ENCODE measurements at places on chromosomes 2 and 18.

DNA sequence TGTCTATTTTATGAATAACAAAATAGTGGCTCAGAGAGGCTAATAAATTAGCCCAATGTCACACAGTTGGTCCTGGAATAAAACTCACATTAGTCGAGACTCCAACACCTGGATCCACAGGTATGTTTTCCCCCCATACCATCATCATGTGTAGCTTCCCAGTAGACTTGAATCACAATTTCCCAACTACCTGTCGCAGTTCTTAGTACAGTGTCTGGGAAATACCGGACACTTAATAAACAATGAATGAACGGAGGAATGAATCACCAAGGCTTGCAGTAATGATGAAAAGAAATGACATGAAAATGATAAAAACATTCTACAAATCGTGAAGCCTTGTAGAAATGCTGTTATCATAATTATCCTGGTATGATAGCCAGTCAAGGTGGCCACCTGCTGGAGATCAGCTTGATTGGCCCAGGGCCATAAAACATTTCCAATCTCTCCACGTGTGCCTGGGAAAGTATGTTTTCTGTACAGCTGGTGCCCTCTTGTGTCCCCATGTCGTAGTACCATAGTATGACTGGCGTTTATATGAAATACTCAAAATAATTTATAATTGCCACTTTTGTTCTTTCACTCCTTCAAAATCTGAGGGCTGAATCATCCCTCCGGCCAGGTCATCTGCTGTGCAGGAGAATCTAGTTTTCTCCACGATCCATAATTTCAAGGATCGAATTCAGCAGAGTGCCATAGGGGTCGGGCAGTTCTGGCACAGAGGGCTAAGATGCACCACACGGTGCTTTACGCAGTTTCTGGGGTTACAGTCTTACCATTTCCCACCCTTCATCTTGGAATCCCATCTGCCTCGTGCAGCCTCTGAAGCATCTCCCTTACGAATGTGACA, 95.4 kb downstream of the LAMA1 start:
- DNase-seq, result no peak

GRCh38 chr2:189179570-189179950, at the start of gene COL5A2:
Gene COL5A2, minus strand, starts transcription at chr2:189179761. Its CDS starts 157 bp downstream, at chr2:189179604.
- DNase-seq, result no peak

DNA sequence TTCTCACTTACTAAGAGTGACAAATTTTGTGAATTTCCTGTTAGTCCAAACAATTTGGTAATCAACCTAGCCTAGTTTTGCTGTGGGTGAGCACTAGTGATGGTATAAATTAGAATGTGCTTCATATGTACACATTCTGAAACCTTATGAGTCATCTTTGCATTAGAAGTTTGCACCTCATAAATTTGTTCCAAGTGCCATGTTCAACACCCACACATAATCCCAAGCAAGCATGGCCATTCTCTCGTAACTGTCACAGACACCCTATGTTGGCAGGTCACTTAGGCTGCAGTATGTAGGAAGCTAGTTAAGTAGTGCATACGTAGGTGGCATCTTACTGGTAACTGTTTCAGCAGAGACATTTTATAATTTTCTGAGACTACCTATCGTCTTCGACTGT, 46.9 kb downstream of the NAB1 start:
- DNase-seq, result peak; percentile 25

DNA sequence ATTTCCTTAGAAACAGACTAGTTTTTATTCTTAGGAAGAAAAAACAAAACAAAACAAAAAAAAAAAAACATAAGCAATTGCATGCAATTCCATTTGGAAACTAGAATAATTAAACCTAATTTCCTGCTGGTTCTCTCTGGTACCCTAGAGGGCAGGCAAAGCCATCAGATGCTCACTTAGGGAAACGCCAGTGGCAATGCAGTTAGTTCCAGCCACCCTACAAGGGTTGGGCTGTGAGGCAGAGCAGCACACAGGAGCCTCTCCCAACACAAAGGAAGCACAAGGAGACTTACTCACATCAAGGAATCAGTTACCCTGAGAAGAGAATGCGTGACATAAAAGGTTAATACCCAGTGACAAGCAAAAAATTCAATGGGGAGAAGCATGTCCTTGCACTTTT, 28.8 kb downstream of the CCDC93 start:
- DNase-seq, result no peak

- no peak for DNase-seq
Observed at GRCh38 chr2:226137201-226137811, 662.3 kb downstream of the IRS1 start.

GRCh38 chr2:74148457-74149246, 940 bp upstream of the BOLA3 start:
- no peak for DNase-seq

- no peak for DNase-seq
Observed at GRCh38 chr2:136325844-136326331, 207.9 kb upstream of the CXCR4 start.

- no peak for DNase-seq
Observed at GRCh38 chr2:86633155-86633651, 9.5 kb upstream of the RNF103 start.

DNA sequence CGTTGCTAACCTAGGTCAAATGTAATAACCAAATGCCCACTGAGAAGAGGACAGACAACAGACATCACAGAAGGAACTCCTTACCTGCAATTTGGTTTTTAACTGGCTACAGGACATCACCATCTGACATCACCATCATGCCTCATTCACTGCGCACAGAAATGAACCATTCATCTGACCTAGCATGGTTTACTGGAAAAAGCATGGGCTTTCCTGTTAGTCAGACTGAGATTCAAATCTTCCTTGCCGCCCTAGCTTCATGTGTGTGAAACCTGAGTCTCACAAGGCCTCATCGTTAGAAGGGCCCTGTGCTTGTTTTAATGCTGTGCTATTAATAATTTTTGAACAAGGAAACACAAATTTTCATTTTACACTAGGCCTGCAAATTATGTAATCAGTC, 1.1 kb upstream of the HIBCH start:
- DNase-seq, result peak; percentile 41

DNA sequence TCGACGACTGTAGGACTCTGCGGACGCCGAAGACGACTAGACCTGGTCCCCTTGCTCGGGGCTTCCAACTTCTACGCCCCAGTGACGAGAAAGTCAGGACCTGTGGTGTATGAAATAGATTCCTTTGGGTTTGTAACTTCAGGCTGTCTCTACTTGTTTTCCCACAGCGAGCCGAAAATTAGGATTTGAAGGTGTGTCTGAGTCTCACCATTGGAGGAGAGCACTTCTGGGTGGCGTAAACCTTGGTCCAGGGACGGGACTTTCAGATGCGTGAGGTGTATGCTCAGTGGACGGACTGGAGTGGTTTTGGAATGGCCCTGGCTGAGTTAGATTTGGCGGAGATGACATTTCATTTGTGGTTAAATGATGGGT, 1.3 kb downstream of the BIRC6 start:
- no peak for DNase-seq

- DNase-seq, result no peak
Observed at GRCh38 chr2:197514754-197515153, 1.1 kb upstream of the MOB4 start.

DNA sequence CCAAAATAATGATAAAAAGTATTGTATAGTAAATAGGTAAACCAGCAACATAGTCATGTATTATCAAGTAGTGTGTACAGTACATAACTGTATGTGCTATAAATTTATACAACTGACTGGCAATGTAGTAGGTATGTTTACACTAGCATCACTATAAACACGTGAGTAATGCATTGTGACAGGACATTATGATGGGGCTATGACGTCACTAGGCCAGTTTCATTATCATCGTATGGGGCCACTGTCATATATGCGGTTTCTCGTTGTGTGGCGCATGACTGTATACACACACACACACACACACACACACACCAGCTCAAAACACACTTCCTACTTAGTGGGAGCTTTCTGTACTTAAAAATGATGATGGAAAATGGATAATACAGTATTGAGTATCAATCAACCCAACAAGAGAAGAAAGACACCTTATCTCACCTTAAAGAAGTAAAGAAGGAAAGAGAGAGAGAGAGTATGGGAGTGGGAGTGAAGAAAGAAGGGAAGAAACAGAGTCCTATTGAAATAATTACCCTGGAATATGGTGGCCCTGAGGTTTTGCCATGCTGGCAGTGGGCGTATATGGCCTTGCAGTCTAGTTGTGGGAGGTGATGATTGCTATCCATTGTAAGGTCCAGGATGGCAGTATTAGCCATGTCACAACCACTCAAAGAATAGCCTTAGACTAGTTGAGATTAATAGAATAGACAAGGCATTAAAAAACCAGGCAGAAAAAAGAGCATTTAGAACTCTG, 186.4 kb upstream of the ZNF521 start:
- DNase-seq, result no peak

DNA sequence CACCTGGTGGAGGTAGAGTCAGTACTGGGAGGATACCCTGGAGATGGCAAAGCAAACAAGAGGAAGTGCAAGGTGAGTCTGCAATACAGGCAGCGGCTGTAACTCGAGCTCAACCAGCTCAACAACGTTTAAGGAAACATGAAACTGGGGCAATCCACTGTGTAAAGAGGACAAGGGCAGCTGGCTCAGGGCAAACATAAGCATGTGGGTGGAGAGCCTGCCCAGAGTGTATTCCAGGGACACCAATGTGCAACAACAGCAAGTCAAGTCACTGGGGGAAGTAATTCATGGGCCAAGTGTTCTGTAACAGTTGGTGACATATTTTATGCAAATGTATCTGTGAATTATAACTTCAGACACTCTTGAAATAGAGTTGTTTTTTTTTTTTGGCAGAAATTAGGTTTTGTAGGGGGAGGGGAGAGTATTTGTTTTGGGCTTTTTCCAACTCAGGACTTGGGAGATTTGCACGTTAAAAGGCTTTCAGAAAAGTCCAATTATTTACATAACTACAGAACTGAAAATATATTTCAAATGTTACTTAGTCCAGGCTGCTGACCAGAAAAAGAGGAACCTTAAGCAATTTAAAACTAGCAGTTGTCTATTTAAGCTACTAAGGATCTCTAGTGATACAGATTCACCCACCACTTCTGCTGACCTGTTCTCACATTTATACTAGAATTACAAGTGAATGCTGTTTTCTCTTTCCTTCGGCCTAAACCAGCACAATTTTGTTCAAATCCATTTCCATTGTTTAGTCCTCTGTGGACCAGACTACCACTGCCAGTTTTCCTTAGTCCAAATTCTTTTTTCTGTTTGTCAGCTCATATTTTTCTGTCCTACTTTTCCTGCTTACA, 18.6 kb downstream of the NRXN1 start:
- DNase-seq, result no peak

- DNase-seq, result no peak
Observed at GRCh38 chr2:144971786-144972335, 451.9 kb upstream of the ZEB2 start.

GRCh38 chr18:48270929-48271328, 138.3 kb downstream of the ZBTB7C start:
- DNase-seq, result no peak

- no peak for DNase-seq
Observed at GRCh38 chr18:27808683-27809082, 368.2 kb downstream of the CDH2 start.

DNA sequence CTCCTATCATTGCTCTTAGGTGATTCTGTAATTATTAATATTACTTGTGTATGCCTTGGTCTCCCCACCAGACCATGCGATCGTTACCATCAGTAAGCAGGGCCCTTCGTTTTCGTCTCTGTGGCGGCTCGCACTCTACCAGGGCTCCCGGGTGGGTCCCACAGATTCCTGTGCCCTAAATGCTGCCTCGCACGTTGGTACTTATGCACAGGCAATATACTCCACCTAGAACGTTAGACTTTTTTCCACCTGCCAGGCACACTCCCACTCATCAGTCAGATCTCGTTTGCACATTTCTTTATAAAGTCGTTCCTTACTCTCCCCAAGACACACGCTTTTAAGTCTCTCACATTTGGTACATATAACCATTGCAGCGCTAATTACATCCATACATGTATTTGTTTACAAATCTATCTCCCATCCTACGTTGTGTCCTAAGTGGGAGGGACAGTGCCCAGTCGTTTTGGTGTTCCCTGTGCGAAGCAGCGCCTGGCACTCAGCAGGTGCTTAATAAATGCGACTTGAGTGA, 901 bp downstream of the FEZ2 start:
- no peak for DNase-seq

DNA sequence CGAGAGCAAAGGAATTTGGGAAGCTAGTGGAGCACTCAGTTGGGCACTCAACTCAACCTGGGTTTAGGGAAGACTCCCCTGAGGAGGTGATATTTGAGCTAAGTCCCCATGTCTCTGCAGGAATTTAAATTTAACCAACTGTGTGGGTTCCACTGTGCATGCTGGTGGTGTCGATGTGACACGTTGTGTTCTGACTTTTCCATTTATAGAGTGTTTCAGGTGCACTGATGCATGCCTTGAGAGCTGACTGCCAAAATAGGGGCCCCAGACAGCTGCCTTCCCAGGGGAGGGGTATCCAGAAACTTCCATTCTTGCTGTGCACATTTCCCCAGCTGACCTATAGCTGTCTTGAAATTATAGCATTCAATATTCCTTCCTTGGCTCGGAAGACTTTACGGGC, 63.7 kb upstream of the BCL2L11 start:
- DNase-seq, result no peak

- no peak for DNase-seq
Observed at GRCh38 chr2:96225016-96225533, 16.4 kb upstream of the STARD7 start.

- DNase-seq, result no peak
Observed at GRCh38 chr2:167753142-167753541, 494.3 kb downstream of the STK39 start.

GRCh38 chr2:108271691-108272253, 16.9 kb upstream of the SULT1C2 start:
- DNase-seq, result no peak

DNA sequence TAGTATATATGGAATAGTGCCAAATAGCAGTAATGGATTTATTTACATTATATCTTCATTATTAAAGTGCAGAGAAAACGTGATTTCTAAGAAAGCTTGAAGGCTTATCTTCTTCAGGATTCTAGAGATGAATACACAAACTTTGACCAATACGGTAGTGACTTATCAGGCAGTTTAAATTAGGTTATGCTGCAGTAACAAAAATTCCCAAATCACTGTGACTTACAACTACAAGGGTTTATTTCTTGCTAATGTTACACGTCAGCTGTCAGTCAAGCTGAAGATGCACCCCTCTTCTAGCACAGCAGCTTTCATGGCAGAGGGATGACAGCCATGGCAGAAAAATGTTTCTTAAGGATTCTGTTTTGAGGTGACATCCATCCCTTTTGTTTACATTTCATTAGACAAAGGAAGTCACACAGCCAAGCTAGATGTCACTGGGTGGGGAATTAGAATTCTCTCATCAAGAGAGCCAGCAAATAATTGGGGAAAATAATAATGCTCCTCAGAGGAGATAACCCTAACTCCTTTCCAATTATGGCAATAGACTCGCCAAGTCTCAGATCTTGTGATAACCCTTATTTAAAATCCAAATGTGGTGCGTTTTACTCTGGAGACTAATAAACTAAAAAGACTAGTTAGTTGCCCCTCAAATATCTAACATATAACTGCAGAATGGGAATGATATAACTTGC, 268.3 kb upstream of the CYP26B1 start:
- DNase-seq, result no peak

DNA sequence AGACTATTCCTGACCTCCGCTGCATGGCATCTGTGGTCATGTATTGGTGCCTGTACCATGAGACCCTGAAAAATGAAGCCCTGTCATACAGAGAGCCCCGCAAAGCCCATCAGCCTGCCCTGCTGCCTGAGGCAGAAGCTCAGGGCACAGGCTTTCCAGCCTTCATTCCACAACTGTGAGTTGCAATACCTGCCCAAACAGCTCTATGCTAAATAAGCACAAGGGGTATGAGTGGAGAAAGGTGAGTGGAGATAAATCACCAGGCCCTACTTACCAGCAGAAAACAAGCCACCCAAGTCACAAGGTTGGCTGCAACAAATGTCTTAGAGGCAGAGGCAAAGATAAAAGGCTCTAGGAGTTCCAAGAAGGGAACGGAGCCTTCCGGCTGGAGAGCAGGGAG, 277.4 kb downstream of the TNS1 start:
- DNase-seq, result no peak
